GM18507 (cell line): ENCODE measurements at places on chromosomes 7 and 10.

DNA sequence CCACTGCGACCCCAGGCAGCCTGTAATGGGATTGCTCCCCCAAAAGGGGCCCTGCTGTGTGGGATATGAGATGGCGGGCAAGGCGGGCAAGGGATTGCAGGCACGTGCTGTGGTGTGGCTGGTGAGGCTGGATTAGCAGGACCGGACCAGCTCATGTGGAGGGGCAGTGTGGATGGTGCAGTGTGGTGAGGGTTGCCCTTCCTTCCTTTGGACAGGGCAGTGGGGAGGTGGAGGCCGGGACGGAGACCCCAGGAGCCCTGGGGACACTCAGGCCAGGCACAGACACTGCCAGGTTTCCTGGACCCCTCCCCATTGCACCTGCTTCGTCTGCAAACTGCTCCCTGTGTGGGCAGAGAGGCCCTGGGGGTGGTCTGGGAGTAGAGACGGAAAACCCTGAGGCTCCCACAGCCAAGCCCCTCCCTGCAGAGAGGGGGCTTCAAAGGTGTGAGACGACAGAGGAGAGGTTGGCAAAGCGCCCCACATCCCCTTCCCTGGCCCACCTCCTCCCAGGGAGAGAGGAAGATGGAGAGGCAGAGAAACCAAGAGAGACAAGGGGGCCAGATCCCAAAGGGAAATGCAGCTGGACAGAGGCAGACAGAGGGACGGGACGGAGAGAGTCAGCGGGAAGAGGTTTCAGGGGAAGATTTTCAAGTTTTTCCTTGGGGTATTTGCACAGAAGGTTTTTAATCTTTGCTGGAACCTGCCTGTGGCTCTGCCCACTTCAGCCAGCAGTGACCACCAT is 89.2 kb downstream of the MICALL2 start:
- no peak for DNase-seq

- no peak for DNase-seq
Measured at GRCh38 chr10:58994226-58995057, 182.0 kb upstream of the PHYHIPL start.

- DNase-seq, result no peak
Measured at GRCh38 chr10:8614054-8614565, 559.6 kb downstream of the GATA3 start.

- no peak for DNase-seq
Measured at GRCh38 chr7:37212556-37212955, 236.1 kb downstream of the ELMO1 start.

DNA sequence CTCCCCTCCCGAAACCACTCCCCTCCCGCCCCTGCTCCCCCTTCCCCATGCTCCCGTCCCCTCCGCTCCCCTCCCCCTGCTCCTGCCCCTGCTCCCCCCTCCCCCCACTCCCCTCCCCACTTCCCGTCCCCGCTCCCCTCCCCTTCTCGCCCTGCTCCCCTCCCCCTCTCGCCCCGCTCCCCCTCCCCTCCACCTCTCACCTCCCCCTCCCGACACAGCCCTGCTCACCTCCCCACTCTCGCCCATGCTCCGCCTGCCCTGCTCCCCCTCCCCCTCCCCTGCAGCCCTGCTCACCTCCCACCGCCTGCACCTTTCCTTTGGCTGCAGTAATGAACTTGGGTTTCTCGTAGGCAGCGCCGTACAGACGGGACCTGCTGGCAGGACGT is 49.9 kb upstream of the NKX6-2 start:
- DNase-seq, result no peak

DNA sequence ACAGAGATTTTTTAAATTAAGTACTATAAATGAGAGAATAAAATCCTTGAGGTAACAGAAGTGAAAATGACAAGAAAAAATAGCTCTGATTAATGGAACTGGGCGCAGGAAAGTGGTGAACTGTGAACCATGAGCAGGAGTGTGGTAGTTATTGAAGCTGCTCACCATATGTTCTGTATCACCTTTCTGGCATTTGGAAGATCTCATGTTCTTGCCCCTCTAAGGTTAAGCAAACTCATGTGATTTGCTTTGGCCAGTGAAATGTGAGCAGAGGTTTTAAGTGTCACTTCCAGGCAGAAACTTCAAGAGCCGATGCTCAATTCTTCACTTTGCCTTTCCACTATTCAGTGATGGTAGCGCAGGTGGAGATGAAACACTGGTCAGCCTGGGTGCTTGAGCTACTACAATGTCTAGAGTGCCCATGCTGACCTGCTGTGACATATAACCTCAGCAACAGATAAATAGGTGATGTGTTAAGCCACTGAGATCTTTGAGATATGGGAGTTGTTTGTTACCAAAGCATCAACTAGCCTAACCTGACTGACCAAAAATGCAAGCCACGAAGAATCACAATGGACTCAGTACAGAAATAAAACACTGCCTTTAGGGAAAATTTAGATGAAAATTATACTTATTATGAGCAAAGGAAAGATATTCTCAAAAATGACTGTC is 18.4 kb downstream of the MTPAP start:
- DNase-seq, result no peak

- no peak for DNase-seq
Measured at GRCh38 chr7:93430917-93431588, 143.5 kb downstream of the CALCR start.

DNA sequence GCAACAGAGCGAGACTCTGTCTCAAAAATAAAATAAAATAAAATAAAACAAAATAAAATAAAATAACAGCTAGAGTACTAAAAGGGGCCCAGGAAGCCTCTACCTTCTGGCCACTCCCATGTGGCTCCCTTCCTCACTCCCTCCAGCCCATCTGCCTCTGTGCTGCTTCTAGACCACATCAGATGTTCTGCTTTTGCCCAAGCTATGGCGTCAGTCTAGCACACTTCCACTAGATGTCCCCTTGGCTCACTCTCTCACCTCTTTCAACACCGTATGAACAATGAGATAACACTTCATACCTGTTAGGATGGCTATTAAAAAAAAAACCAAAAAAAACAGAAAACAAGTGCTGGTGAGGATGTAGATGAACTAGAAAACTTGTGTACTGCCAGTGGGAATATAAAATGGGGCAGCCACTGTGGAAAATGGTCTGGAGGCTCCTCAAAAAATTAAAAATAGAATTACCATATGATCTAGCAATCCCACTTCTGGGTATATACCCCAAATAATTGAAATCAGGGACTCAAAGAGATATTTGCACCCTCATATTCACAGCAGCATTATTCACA is 132.3 kb downstream of the ARHGAP22 start:
- no peak for DNase-seq

DNA sequence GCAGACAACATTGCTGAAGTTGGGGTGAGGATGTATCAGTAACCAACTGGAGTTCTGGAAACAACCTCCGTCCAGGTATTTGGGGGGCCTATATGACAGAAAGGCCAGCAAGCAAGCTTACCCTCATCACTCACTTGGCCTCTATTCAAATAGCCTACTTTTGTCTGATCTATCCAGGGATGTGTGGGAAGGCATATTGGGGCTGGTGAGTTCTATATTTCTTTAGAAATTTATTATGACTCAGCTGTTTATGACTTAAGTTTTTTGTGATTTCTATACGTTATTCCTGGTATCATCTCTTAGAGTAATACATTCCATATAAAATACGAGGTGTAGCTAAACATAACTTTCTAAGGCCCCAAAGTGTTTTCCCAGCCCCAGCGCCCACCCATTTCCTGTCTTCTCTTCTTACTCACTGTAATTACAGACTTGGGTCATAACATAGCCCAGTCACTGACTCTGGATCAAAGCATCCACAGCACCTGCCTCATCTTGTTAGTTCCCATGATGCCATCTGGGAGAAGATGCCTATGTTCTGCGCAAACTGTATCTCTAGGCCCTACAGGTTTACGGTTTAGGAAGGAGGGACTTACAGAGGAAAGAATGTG is 18.1 kb downstream of the GARS1 start:
- DNase-seq, result no peak

DNA sequence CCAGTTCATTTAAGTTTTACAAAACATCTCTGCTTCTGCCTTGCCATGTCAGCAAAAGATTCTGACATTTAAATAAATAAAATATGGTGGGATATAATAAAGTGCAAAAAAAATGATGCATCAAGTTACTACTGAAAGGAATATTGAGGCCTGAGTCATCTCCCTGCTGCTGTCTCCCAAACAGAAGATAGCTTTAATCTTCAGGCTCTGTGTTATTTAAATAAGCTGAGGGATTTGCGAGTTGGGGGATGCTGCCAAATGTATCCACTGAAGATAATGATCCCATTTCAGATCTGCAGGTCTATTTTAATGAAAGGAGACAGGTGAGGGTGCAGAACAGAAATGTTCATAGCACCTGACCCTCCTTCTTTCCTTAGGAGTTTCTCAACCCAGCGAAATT is 720.8 kb downstream of the AUTS2 start:
- no peak for DNase-seq

- no peak for DNase-seq
Measured at GRCh38 chr10:75955973-75956502, 524.6 kb downstream of the LRMDA start.

GRCh38 chr7:114857605-114858004 is 64.3 kb upstream of the MDFIC start:
- DNase-seq, result no peak

DNA sequence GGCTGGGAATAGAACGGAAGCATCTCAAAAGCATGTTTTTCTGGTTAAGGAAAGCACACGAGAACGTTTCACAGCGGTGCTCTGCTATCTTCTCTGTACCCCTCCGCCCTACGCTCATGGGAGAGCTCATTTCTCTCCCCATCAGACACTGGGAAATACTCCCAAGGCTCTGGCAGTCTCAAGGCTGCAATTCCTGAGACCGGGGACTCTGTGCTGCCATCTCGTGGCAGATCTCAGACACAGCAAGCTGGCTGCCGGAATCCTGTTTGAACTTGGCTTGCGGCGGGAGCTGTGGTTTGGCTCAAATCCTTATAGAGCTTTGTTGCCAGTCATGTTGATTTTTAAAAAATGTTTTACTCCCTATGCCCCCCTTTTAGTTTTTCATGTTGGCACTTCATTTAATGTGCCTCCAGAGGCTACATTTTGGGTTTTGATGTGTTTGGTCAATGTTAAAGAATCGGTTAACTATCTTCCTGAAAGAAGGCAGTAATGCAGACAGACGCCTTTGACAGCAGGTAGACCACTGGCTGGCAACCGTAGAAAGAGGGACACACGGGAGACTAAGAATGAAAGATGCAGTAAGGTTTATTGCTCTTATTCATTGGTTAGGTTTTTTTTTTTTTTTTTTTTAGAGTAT is 27.6 kb downstream of the BMPER start:
- peak; percentile 28 for DNase-seq

GRCh38 chr7:90272242-90272641 is 27.3 kb downstream of the CFAP69 start:
- no peak for DNase-seq

GRCh38 chr10:21413268-21413667 is 112.2 kb downstream of the SKIDA1 start:
- no peak for DNase-seq

- no peak for DNase-seq
Measured at GRCh38 chr7:587767-588166, 68.1 kb upstream of the PDGFA start.

DNA sequence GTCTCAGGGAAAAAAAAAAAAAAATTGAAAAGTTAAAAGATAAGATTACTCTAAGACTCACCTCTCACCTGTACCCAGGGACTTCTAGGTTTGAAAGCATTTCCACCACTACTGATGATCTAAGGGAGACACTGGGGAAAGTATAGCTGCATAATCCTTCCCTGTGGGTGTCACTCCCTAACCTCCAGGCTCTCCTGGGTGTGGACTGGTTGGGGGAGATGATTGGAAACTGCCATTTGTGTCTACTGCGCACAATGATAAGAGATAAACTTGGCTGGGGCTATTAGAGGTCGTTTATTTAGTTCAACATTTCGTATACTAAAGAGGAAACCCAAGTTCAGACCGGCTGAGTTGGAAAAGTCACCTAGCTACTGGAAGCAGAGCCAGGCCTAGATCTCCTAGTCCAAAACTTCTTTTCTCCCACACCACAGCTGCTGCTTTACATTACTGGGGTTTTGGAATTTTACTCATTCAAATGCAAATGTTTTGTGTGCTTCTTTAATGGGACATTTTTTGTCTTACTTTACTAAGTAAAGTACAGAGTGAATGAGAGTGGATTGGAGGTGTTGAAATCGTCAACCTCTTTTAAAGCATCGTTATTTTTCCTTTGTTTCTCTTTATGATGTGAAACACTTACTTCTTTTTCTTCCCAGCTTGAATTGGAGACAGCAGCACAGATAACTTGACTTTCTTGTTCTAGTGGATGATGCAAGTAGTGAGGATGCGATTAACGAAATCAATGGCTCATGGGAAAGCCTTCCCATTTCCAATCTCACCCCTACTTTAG is 22.3 kb upstream of the SEC61G start:
- DNase-seq, result no peak

DNA sequence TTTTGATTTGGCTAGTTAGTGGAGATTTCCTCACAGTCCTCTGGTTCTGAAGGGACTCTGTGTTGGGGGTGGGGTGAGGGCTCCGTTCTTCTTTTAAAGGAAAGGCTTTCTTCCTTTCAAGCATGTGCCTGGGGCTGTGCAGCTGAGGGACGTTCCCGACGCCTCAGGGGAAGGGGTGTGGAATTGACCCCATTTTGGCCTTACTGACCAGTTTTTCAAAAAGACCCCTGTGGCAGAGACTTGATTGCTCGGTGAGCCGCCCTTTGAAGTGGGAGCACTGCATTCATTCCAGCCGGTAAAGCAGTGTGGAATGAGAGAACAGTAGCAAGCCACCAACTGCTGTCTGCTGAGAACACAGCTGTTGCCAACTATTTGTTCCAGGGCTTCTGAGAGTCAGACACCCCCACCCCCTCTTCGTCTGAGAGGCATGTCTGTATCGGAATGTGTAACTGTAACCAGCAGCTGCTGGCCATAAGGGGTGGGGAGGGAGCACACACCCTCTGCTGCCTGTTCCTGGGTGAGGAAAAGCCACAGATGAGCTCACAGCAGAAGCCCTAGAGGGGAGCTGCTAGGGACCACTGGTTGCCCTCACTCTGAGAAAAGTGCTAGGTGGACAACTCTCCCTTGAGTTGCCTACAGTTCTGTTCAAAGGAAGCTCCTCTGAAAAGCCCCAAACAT is 33.2 kb downstream of the WBP1L start:
- DNase-seq, result no peak

- no peak for DNase-seq
Measured at GRCh38 chr7:42151309-42151708, 85.7 kb downstream of the GLI3 start.

- no peak for DNase-seq
Measured at GRCh38 chr10:44786286-44786850, 124.8 kb upstream of the TMEM72 start.

GRCh38 chr7:85023066-85023712 is 163.7 kb downstream of the SEMA3D start:
- no peak for DNase-seq
